ENCODE measurements at places on chromosomes 1 and 21. TPM values are rescaled to one million over a fixed set of nuclear protein-coding genes. Genes with fewer than 3 reads are reported as not detected.
A peak's percentile ranks its signal among the peaks of the same experiment; 100 is the strongest.

GRCh38 chr21:38661197-38661871 lies 144.4 kb upstream of the ETS2 start:
- DNase-seq = no peak

Gene TNFRSF18
- 116 TPM for total RNA-seq

Gene ARMH1
- total RNA-seq = 21.2 TPM

GRCh38 chr1:8376358-8376840 lies 58.5 kb downstream of the SLC45A1 start:
- DNase-seq = no peak

Gene ERICH3
- total RNA-seq = not detected

Gene LCE1D
- total RNA-seq = not detected

DNA sequence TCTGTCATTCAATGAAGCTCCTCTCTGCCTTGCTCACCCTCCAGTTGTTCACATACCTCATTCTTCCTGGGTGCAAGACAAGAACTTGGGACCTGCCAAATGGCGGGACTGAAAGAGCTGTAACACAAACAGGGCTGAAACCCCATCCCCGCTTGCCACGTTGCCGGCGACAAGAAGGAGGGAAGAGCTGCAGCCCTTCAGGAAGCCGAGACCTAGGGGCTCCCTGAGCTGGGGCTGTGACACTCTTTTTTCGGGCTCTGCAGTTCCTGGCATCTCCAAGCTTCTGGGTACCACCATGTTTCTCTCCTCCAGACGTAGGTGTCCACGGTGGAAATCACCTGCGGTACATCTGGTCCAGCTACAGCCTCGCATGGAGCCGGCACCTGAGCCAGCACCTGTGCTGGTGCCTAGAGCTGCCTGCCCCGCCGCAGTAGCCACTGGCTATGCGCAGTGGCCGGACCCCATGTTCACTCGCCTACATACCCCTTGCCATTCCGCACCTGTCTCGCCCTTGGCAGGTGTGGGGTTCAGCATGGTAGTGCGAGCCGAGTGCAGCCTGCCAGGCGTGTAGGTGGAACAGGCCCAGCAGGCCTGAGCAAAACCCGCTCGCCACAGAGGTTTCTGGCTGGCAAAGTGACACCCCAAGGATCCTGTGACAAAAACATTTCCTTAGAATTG lies 367.0 kb upstream of the NEGR1 start:
- no peak for DNase-seq

DNA sequence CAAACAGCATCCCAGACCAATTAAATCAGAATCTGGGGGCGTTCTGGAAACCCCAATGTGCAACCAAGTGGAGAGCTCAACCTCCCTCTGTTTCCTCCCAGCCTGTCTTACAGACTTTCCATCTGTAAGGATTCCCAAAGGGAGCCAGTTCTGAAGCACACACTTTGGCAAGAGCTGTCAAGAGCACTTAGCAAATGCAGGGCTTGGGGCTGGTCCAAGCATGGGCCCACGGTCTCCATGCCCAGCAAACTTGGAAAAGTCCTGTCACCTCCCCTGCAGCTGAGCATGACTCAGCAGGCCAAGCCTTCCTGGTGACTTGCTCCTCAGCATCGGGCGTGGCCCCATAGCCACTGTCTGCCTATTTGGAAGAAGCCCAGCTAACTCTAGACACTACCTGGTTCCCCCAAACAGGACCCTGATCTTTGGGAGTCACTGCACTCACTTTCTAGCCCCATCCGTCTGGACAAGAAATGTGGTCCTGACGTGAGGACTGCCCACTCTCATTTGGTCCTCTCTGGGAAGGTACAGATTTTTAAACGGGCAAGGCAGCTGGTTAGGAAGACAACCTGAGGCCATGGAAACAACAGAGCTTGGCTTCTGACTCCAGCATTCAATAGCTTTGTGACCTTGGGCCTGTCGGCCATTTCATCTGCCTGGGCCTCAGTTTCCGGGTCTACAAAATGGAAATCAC lies 16.9 kb downstream of the SLC2A1 start:
- peak; percentile 59 for DNase-seq

Gene OR2L13
- not detected for total RNA-seq

Gene CEP85
- total RNA-seq = 35.5 TPM

DNA sequence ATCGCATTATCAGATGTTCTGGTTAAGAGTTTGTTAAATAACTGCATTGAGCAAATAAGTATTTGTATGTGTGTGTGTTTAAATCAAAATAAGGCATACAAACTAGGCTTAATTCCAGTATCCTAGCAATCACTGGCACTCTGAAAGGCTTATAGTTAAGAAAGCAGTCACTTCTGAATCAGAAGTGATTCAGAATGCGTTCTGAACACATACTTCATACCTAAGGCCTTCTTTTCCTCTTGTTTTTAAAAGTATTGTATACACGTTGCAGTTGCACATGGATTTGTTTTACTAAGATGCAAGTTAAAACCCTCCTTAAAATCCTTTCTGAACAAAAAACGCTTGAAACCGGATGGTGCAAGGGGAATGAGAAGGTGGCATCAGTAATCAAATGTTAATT lies 238.4 kb upstream of the DMRTA2 start:
- DNase-seq = no peak

DNA sequence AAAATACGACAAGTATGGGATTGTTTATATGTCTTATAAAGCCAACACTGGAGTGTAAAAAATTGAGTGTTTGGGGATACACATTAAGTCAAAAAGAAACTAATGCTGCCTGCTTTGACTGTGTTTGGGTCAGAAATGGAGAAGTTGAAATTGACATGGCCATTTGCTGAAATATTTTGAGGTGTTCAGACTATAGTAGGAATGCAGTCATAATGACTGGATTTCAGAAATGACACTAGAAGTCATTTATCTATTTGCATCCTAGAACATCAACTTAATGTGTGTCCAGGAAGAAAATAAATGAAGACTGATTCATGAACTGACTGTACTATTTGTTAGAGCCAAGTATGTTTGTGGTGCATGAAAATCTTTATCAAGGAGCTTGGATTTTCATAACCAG lies 28.4 kb downstream of the RASAL2 start:
- DNase-seq = no peak

Gene AUNIP
- total RNA-seq = 5.2 TPM

DNA sequence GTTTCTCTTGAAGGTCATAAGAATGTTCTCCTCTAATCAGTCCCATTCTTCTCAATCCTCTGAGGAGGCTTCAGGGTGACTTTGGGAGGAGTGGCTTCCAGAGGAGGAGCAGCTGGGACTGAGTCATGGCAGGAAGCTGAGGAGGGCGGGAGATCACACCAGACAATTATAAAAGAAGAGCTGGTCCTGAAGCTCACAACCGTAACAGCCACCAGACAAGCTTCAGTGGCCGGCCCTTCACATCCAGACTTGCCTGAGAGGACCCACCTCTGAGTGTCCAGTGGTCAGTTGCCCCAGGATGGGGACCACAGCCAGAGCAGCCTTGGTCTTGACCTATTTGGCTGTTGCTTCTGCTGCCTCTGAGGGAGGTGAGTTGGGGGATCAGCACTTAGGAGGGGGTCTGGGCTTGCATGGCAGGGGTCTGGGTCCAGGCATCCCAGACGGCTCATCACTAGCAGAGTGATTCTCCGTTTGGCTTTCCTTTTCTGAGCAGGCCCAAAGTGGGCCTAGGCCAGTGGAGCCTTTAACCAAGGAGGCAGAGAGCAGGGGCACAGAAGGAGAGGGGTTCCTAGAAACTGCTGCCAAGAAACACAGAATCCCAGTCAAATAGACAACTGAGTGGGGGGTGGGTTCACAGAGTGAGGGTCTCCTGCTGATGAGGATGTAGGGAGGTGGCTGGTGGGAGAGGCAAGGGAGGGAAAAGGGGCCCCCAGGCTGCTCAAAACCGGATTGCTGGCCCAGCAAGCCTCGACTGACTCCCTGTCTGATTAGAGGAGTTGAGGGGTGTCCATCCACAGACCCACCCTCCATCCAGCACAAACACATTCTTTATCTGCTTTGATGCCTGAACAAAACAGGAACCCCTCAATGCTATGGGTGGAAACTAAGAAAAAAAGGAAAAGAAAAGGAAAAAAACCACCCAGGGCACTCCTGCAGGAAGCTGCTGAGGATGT lies at the start of gene ECM1:
ECM1 (plus strand) TSS at position 198 of the 953 bp plus-strand sequence; CDS start at position 299, 101 bp downstream.
- DNase-seq = no peak

Gene FAM177B
- not detected for total RNA-seq

GRCh38 chr1:180643693-180644092 lies 11.9 kb downstream of the XPR1 start:
- no peak for DNase-seq

Gene TPR
- 122 TPM for total RNA-seq

GRCh38 chr21:16509476-16509875 lies 779.7 kb downstream of the USP25 start:
- no peak for DNase-seq

Gene PADI1
- not detected for total RNA-seq

- no peak for DNase-seq
These were observed 543 bp upstream of the EPHB2 start for GRCh38 chr1:22709891-22710700.

DNA sequence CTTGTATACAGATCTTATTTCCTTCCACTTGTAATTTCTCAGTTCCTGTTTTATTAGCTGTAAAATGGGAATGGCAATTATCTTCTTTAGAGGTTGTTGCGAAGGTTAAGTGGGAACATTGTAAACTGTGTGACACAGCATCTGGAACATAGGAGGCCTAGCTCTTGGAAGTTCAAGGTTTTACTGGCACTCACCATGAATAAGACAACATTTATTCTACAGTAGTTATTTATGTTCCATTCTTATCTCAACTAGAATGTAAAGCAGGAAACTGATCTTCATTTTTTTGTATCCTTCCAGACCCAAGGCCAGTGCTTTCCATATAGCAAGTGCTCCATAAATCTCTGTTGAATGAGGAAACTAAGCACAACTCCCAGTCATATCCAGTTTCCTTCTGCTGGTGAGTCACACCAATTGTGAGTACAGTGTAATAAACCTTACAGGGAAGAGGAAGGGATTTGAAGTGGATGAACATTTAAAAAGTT lies 1.4 kb downstream of the BCL10 start:
- no peak for DNase-seq

Gene VHLL
- total RNA-seq = not detected

DNA sequence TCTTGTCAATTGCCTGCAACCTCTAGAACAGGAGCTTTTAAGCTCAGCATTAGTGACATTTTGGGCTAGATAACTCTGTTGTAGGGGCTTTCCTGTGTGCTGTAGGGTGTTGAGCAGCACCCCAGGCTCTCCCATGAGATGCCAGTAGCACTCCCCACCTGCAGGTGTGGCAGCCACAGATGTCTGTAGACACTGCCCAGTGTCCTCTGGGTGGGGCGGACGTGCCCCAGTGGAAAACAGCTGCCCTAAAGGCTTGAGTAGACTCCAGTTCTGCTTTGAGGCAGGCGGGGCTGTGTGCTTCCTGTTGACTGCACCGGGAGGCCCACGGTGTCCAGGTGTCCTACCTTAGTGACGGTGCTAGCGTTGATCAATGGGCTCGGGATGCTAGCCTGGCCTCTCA lies 16.9 kb upstream of the PWP2 start:
- DNase-seq = no peak

Measured in activated CD4-positive, alpha-beta memory T cell treated with anti-CD3 and anti-CD28 coated beads, Interleukin-2, amount 10 ng/mL, durations not matched to agents 7 days and 5 days (primary cell).